ENCODE measurements at places on chromosomes 4 and X. TPM values are rescaled to one million over a fixed set of nuclear protein-coding genes. Genes with fewer than 3 reads are reported as not detected.
A peak's percentile ranks its signal among the peaks of the same experiment; 100 is the strongest.

The DDIT4L gene
- 9.8 TPM for total RNA-seq

- peak; percentile 32 for DNase-seq
Observed at GRCh38 chrX:2261831-2262667, 238.7 kb downstream of the DHRSX start.

GRCh38 chr4:36551697-36552214 is 270.3 kb downstream of the DTHD1 start:
- DNase-seq = no peak

The NXF2B gene
- not detected for total RNA-seq

The GRIA3 gene
- total RNA-seq = 4.9 TPM

- DNase-seq = no peak
Observed at GRCh38 chrX:39817754-39818470, 279.8 kb downstream of the BCOR start.

- no peak for DNase-seq
Observed at GRCh38 chrX:73855546-73855945, 292.5 kb downstream of the CHIC1 start.

Measured in posterior vena cava (tissue), 2 donors.